ENCODE measurements at places on chromosomes 11 and 22.

- no peak for DNase-seq
These were observed 133.0 kb downstream of the ATG16L2 start for GRCh38 chr11:72947229-72947628.

- no peak for DNase-seq
These were observed 9.9 kb downstream of the NDUFV1 start for GRCh38 chr11:67616431-67617242.

- DNase-seq: no peak
These were observed 66.4 kb downstream of the CTTN start for GRCh38 chr11:70464509-70465361.

DNA sequence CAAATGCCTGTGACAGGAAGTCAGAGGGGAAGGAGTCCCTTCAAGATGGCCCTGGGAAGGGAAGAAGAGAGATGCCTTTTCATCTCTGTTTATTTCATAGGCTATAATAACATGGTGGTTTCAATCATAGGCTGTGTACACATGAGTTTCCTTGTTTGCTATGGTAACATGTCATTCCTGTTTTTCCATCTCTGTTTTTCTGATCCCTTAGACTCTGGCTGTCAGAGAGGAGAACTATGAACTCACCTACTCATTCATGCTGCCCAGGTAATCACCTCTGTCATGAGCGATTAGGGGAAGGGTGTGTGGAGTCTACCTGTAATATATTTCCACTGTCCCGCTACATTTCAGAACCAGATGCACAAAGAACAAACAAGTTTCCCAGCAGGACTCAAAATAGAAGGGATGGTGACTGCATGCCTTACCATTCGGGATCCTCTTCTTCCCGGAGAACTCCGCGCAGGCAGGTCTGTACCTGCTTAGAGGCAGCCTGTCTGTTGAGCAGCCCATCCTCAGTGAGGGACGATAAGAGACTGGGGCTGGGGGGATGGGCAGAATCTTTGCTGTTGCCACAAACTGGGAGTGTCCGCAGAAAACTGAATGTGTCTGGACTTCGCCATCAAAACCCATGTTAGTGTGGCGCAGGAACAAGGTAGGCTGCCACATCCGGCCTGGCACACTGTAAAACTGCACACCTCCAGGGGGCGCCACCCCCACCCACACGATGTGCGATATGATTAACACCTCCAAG lies 7.1 kb upstream of the PEX26 start:
- no peak for DNase-seq

DNA sequence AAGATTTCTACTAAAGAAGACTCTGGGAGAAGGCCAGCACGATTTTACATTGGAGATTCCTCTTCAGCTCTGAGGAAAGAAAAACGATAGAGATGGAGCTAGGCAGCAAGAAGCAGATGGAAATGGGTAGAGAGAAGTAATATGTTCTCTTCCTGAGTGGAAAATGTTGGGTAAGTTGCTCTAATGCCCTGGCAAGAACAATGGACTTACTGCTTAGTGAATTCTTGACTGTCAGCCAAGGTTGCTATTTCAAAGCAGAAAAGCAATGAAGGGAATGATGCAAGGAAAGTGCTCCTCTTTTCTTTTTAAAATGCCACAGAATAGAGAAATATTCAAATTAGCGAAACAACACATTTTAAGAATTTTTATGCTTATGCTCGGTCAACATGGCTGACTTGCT lies 38.4 kb upstream of the CWF19L2 start:
- DNase-seq: peak; percentile 48

DNA sequence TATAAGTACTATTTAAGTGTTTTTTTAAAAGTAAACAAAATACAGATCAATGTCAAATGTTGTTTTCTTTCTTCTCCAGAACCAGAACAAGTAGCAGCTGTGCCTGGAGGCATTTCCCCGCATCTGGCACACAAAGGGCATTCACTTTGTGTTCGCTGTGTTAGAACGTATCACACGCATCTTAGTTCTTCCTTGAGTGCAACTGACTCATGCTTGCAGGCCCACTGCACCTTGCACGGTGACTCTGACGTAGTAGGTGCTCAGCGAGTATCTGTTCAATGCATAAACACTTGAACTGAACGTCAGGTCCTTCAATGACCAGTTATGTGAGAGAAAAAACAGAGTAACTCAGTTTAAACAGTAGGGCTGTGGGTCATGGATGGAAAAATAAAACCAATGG lies 3.5 kb downstream of the IFT27 start:
- DNase-seq: no peak

DNA sequence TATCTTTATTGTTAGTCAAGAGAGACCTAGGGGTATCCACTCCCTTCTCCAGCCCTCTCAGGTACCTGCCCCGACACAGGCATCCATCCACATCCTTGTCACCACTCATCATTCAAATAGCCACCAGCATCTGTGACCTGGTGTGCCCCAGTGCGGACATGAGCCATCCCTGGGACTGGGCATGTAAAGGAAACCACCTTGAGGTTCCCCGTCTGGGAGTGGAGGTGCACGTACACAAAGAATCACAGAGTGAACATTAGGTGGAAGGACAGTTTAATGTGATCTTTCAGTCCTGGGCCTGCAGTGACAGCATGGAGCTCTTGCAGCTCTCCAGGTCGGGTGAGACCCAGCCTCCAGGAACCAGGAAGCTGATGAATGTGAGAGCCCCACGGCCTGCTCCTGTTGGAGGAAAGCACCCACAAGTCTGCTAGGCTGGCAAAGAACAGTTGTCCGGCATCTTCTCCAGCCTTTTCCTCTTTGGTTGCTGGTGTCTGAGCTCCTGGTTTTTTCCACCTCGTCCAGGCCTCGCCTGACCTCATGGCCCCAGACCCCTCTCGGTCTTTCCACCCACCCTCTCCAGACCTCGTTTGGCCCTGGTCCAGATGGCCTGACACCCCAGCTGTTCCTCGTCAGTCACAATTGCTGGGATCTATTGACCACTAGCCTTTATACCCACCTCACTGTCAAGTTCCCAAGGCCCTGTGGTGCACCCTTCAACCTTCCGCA lies 16.5 kb downstream of the PSMD13 start:
- no peak for DNase-seq

- no peak for DNase-seq
These were observed 11.1 kb downstream of the GRK2 start for GRCh38 chr11:67277231-67277961.

DNA sequence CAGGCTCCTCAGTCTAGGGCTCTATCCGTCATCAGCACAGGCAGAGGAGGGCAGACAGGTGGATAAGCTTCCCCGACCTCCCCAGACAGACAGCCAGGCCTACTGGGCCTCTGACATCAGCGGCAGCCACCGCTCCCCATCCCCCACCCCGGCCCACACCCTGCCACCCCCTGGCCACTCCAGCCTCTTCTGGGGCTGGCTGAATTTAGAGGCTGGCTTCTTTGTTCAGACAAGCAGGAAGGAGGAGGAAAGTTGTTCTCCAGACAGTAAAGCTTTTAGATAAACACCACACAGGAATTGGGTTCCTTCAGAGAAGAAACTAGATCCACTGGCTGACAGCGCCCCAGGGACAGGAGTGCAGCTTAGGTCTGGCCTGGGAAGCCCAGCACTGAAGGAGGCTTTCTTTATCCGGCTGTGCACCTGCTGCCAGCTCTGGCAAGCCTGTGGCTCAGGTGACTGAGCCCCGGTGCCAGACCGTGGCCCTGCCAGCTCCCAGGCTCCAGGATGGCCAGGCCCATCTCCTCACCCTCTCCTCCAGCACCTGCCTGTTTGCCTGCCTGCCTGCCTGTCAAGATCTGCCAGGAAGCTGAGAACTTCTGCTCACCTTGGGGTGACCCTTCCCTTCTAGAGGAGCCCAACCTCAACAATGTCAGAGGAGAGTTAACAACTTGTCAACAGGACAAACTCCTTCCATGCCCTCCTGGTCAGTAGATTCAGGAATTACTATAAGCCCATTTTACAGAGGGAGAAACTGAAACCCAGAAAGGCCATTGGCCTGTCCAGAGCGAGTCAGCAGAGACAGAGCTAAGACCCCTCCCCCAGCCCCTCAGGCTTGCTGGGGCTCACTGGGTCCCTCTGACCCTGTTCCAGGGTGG lies 44.0 kb upstream of the KLHL35 start:
- DNase-seq: no peak

- no peak for DNase-seq
These were observed 173.1 kb upstream of the API5 start for GRCh38 chr11:43138621-43139140.

DNA sequence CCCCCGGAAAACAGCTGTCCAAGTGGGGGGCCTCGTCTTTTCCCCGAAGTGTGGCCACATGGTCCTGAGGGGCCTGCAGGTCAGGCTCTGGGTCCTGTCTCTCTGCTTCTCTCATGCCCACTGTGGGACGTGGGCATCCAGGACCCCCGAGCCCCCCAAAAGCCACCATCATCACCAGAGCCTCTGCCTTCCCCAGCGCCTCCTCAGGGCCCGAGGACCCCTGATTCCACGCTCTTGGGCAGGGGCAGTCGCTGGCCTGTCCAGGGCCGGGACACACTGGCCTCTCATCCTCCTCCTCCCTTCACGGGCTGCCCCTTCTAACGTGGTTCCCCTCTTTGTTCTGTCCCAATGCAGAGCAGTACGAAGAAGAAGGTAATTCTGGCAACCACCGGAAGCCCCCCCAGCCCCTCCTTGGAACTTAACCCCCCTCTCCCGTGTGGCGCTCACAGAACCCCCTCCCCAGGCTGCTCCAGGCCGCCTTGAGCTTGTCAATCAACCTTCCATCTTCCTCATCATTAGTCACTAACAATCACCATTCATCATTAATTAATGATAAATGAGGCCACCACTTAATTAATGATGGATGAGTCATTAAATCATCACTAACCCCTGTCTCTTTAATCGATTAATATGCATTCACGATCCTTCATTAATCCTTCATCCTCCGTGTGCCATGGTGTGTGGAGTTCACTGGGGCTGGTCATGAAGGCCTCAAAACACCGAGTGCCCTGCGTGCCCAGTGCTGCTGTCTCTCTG lies 3.9 kb downstream of the TNNT3 start:
- no peak for DNase-seq

DNA sequence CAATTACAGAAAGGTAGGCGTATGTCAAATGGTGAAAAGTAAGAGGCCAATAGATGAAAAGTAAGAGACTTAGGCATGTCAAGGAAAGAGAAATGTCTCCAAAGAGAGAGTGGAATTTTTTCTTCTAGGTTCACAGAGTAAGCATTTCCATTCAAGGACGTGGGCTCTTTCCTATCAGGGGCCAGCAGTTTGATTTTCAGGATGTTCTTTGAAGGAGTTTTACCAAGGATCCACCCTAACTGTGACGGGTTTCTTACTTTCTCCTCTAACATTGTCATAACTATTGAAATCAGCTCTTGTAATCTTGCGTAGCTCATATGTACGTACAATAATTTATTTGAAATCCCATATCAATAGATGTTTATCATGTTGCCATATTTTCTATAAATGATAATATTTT lies 2112.2 kb upstream of the RAG2 start:
- no peak for DNase-seq

DNA sequence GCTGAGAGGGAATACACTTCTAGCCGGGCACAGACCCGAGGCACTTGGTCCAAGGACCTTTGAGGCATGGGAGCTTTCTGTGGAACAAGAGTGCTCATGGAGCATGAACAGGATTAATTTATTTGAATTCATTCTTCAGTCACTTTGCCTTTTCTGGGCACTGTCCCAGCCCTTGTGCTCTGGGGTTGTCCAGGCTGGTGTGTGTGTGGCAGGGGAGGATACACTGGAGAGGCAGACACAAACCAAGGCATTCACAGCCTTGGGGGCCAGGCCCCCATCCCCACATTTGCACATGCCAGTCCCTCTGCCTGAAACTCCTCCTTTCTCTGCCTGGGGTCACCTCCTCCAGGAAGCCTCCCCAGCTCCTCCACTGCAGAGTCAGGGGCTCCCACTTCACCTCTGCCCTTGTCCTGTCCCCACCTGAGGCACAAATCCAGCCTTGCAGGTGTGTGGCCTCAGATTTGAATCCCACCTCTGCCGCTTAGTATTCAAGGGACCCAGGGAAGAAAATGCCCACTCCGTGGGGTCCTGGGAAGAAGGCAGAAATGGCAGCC lies 55.5 kb downstream of the MYO7A start:
- no peak for DNase-seq

GRCh38 chr11:113615098-113615497 lies 91.0 kb downstream of the TMPRSS5 start:
- DNase-seq: no peak

DNA sequence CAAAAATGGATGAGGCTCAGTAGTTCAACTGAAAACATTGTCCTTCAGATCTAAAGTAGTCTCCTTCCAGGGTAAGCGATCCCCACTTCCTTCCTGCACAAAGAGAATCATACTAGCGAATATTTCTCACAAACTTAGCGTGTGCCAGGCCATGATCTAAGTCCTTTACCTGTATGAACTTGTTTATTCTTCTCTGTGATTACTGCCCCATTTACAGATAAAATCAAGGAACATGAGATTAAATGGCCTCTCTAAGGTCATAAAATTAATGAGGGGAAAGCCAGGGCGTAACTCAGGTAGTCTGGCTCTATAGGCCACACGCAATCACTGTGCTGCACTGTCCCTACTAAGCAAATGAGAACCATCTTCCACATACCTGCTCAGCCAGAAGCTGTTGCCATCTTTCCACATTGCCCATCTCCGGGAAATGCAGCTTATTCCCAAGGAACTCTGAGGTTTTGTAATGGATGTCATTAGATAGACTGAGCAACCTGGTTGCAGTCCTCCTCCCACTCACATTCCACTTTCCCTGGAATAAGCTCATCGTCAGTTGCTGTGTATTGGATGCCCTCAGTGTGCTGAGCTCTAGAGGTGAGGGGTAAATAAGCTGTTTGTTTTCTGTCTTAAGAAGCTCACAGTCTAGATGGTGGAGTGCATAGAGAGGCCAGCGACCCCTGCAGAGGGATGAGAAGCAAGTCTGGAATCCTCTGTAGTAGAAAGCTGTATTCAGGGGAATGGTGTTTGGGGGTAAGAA lies 146.3 kb downstream of the SNX19 start:
- DNase-seq: peak; percentile 70

DNA sequence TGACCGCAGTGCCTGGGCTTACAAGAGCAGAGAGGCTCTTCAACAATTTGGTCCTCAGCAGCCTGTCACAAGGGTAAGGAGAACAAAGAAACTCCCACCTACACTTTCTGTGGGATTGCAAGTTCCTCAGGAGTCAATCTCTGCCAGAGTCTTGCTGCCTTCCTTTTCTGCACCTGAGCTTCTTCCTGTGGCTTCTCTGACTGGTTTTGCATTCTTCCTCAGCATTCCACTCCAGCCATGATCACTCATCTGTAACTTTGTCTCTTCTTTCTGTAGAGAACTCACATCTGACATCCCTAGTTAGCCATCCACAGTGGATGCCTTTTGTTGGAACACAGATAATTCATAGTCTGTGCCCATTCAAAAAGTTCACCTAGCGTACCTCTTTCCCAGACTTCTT lies 14.2 kb upstream of the OR6A2 start:
- peak; percentile 71 for DNase-seq
